ENCODE measurements at places on chromosomes 12 and 14.

- DNase-seq = no peak
These were observed 307.2 kb downstream of the CACNA1C start for GRCh38 chr12:2359725-2360629.

- DNase-seq = no peak
These were observed 34.7 kb downstream of the TRAF3 start for GRCh38 chr14:102811971-102812370.

GRCh38 chr14:55077170-55078151 is 26.0 kb downstream of the MAPK1IP1L start:
- DNase-seq = no peak

DNA sequence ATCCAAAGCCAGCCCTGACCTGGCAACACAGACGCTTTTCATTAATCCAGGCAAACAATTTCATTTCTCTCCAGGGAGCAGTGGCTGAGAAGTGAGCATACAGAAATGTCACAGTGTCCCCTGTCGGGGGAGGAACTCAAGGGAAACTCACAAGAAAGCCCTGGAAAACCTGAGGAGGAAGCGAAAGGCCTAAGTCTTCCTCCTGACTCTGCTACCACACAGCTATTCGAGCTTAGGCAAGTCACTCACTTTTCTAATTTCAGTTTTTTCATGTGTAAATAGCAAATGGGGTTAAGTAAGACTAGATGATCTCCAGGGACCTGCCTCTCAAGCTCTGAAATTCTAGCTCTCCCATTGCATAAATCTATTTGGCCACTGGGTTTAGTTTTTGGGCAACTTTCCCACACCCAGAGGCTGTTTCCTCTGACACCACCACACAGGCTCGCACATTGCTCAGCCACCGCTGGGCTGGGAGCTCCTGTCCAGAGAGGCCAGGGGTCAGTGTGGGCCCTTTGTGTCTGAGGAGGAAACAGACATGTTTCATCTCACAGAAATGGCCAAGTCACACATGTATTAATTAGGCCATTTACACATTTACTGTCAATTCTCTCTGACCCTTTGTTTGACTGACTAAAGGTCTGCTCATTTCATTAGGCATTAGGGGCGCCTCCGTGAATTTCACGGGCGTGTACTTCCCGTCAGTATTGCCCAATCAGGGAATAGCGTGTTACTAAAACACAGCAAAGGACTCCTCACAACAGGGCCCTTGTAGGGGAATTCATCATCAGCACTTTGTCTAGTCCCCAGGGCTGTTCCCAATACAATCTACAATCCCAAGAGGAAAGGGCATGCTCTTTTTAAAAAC is 9.8 kb upstream of the PNMA1 start:
- no peak for DNase-seq

Data from GM18507 (cell line).